IPS-NIHi11 (cell line): ENCODE measurements at places on chromosomes 7 and 10.
A peak's percentile ranks its signal among the peaks of the same experiment; 100 is the strongest.

- DNase-seq, result no peak
These were observed 164.2 kb downstream of the KLF6 start for GRCh38 chr10:3620818-3621217.

- DNase-seq, result no peak
These were observed 32.2 kb downstream of the ZRANB1 start for GRCh38 chr10:124974131-124974530.

DNA sequence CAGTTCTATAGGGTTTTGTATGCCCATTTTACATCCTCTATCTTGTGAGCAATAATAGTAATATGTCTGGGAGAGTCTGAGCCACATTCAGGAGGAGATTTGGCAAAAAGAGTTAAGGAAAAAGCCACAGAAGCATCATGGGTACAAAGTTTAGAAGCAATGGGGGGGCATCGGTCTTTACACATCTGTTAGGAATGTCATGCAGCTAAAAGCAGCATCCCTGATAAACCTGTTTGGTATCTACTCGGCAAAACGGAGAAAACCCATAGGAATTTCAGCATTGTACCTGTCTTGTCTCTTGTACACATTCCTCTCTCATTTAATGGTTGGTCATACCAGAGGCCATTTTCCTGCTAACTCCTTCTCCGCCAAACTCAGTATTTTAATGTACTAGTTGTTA lies 12.5 kb upstream of the HERPUD2 start:
- DNase-seq, result no peak

- DNase-seq, result no peak
These were observed 697.1 kb upstream of the GALNT17 start for GRCh38 chr7:70434821-70435220.

DNA sequence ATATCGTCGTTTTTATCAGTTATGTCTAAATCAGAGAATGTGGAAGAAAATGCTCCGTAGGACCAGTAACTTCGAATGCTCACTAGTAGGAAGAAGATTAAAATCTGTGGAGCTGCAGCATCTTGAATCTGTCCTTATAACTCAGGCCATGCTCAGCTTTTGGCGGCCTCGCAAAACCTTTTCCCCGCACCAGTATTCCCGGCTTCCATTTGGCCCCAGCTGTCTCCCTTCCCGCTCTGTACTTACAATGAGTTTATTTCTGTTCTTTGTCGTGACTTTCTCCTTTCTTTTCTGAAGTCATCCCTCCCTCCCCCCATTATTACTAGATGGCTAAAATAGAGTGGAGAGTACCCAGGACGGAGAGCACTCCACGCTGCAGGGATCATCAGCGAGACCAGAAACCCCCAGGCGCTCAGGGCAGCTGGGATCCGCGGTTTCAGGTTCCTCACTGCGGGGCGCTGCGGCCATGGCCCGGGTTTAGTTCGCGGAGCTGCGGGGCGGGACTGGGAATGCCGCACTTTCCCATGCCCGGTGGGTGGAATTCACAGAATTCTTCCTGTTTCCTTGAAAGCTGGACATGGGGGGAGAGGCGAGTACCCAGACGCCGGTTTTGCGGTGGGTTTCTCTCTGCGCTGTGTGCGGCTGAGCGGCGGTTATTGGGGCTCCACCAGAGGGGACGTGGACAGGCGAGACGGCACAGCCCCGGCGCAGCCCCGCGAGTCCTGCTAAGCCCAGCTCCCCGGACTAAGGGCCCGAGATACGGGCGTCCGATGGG lies 183.5 kb downstream of the POM121L12 start:
- DNase-seq, result peak; percentile 53

DNA sequence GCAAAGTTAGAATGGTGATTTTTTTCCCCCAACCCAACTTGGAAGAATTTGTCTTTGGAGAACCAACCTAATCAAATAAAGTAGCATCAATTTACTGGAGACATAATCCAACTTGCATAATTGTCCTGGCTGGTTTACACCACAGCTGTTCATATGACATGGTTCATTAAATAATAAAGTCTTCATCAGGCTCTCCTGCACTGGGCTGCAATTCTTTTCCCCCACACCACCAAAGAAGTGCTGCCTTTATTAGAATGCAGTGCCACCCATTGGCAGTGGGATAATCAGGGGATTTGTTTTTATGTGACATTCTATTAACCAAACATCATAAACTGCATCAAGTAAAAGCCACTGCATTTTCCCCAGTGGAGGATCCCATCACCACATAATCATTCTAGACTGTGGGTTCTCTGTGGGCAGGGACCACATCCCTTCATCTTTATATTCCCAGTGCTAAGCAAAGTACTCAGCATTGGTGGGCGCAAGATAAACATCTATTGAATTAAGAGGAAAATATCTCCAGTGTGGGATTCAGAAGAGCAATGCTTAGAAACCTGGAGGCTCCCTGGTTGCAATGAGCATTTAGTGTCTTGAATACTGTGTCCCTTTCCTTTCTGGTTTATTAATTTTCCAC lies 322.0 kb downstream of the KCNMA1 start:
- no peak for DNase-seq

DNA sequence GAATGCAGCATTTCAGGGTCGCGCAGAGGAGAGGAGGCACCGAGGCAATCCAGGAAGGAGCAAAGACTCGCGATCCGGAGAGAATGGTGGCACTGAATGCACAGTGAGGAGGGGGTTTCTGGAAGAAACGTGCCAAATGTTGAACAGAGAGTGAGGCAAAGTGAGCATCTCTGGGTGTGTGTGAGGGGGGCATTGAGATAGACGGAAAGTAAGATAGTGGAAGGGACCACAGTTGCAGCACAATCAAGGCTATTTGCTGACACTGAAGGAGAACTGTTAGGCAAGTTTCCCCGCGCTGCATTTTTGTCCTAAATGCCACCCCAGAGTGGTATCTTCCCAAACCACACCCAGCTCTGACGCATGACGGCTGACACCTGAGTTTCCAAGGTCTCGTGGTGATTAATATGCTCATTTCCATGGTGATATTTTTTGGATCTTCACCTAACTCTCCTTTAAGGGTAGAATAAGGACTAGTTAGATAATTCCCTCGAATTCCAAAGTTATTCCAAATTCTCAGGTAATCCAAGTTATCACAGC lies 14.4 kb upstream of the ADO start:
- no peak for DNase-seq

DNA sequence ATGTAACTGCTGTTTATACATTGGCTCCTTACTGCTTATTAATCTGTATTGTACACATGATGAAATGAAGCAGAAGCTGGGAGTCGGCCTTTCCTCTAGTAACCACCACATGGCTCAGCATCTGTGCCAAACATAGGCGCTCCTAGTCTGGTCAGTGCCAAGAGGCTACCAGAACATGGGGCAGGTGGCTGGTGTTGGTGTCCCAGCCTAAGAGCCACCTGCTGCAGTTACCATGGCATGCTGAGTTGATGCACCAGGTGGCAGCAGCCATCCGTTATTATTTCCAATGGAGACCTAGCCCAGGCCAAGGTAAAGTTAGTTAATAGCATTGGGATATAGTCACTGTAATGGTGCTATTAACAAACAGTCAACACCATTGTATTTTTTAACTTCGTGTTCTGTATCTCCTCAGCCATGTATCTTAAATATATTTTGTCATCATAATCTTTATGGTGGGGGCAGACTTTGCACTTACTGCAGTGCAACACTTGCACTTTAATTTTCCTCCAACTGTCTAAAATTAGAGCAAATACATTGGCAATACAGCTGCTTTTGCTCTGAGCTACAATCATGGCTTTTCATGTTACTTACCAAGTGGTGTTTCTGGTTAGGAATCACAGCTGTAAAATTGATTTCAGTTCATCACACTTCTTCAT lies 33.1 kb downstream of the HBP1 start:
- peak; percentile 43 for DNase-seq

DNA sequence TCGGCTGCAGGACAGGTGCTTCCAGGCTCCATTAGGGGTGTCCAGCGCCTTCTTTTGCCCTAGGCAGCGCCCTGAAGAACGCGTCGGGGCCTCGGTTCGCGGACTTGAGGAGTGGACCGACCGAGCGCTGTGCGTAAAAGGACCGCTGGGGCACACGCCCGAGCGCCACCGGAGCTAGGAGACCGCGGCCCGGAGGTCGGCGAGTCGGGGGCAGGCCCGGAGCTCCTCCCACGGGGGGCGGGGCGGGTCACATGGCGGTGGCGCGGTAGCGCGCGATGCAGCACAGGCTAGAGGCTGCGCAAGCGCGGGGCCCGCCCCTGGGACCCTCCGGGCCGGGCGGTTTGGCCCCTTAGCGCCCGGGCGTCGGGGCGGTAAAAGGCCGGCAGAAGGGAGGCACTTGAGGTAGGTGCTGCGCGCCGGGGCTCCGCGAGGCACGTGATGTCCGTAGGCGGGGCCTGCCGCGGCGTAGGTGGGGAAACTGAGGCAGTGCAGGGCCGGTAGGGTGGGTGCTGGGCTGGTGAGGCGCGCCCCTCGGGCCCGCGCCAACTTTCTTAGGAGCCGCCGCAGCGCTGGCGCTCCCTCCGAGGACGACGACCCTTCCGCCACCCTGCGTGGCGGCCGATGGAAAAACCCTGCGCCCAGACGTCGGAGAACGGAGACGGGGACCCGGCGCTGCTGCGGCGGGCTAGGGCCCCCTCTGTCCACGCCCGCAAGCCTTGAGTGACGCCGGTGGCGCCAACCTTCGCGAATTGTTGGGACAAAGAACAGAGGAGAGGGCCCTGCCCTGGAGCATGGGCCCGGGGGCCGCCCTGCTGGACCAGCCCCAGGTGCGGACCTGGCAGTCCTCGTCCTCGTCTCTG lies at the start of gene PRXL2A:
Gene PRXL2A (plus strand): TSS at position 310 of the 860 bp plus-strand sequence. CDS start 11,917 bp downstream, outside the sequence.
- DNase-seq, result peak; percentile 99

- DNase-seq, result no peak
These were observed 13.4 kb downstream of the AIFM2 start for GRCh38 chr10:70119197-70119596.

DNA sequence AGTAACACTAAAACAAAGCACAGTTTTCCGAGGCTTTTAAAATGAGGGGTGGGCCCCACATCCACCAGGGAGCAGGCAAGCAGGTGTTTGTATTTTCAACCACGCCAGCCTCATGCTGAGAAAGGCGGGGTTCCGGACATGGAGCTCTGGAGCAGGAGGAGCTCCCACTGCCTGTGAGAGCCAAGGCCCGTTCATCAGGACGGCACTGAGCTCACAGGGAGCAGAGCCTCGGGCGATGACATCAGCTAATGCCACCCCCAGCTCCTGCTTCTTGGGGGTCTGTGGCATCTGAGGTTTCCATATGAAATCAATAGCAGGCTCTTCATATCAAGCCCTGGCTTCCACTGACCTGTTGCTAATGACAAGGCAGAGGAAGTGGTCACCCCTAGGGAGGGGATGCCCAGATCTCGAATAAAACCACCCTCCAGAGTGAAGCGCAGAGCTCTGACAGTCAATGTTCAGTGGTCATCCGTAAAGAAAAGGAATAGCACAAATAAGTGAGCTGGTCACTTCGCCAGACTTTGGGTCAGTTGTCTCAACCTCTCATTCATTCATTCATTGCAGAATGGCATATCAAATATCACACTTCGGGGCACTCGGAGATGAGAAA lies 89.1 kb downstream of the TNS3 start:
- DNase-seq, result peak; percentile 38

GRCh38 chr10:70528741-70529362 lies 50.3 kb downstream of the PALD1 start:
- peak; percentile 82 for DNase-seq

DNA sequence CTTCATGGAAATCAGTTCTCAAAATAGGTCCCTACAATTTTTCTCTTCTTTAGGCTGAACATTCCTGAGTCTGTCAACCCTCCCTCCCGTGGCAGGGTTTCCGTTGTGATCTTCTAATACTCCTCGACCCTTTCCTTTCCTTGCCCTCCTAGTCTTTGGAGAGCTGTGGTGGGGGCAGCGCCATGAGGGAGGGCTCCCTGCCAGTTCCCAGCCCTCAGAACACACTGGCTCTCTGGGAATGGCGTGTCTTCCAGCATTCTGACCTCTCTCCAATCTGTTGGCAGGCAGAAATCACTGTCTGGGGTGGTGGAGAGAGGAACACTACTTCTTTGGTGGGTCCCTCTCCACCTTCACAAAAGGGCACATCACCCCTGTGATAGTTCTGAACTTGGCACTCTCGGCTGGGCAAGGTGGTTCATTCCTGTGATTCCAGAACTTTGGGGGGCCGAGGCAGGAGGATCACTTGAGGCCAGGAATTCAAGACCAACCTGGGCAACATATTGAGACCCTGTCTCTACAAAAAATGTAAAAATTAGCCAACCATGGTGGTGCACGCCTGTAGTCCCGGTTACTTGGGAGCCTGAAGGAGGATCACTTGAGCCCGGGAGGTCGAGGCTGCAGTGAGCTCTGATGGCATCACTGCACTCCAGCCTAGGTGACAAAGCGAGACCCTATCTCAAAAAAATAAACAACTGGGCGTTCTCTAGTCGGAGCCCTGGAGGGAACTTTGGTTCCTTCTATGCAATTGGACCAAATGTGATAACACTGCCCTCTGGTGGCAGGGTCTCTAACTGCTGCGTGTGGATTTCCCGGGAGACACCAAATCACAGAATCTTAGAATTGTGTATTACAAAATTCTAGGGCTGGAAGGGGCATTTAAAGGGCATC lies 13.1 kb upstream of the ARPC1A start:
- peak; percentile 81 for DNase-seq

DNA sequence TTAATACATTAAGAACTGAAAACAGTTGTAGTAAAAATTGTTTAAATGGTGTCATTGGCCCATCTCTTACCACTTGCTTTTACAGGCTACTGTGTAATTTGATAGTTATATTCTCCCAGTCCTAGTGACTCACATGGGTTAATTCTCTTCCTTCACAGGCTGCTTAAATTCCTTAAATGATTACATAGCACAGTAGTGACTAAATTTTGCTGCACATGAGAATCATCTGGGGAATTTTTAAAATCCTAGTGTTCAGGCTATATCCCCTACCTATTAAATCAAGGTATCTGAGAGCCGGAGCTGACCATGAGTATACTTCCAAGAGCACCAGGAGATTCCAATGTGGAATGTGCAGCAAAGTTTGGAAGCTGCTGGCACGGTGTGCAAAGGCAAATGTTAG lies 45.3 kb upstream of the ZNF800 start:
- DNase-seq, result no peak

- DNase-seq, result no peak
These were observed 31.1 kb downstream of the PFKFB3 start for GRCh38 chr10:6233725-6234277.

DNA sequence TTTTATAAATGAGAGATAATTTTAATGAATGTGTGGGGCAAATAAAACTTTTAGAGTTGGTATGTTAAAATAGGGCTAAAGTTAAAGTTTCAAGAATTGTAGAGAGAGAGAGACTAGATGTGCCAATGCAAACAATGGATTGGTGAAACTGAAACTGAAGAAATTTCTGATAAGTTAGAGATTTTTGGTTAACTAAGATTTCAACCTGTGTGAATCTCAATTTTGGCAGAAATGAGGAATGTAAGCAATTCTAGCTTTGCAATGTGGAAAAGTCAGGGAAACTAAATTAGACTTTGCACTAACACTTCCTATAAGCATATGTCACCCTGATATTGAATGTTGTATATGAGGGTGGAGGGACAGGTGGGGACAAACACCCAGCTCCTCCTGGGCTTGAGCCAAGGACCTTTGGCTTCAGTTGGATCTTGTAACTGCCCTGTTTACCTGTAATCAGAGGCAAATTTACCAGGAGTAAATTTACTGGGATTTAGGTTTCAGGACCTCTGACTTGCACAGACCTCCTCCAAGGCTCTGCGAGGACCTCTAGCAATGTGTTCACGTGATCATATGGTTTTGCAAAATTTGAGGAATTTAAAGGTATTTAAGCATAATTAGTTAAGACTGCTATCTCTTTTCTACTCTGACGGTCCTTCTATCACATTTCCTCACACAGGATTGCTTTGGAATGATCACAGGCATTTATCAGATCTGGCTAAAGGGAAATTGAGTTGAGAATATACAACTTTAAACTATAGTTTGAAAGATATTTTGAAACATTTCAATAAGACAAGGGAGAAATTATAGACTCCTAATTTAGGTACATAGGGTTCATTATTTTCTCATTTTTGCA lies 33.1 kb upstream of the RPA3 start:
- DNase-seq, result no peak
